Right hindlimb (tissue), 1 donor: ENCODE measurements at places on chromosomes 13 and 19.
A peak's percentile ranks its signal among the peaks of the same experiment; 100 is the strongest.

DNA sequence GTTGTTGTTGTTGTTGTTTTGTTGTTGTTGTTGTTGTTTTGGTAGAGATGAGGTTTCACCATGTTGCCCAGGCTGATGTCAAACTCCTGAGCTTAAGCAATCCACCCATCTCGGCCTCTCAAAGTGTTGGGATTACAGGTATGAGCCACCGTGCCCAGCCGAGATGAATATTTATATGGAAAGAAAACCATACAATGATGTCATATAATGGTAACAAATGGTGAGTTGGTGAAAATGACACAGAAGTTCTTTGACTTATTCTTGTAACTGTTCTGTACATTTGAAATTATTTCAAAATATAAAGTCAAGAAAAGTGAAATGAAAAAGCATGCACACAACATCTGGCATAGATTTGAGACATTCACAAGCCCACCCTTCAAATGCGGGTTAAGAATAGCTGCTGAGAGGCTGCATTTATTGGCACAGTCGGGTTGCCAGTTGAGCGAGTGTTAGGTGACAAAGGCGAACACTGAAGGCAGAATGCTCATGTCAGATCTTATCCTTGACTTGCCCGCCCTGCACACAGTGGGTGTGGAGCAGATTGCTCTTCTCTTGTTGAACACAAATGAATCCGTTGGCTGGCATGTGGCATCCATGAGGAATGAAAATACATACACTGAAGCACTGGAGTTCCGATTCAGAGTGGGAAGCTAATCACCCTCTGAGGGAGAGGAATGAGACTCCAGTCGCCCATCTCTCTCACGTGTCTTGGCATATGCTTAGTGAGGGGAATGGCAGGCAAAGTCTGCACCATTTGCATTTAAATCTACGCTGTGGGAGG is 15.8 kb upstream of the UBE2S start:
- DNase-seq: no peak

DNA sequence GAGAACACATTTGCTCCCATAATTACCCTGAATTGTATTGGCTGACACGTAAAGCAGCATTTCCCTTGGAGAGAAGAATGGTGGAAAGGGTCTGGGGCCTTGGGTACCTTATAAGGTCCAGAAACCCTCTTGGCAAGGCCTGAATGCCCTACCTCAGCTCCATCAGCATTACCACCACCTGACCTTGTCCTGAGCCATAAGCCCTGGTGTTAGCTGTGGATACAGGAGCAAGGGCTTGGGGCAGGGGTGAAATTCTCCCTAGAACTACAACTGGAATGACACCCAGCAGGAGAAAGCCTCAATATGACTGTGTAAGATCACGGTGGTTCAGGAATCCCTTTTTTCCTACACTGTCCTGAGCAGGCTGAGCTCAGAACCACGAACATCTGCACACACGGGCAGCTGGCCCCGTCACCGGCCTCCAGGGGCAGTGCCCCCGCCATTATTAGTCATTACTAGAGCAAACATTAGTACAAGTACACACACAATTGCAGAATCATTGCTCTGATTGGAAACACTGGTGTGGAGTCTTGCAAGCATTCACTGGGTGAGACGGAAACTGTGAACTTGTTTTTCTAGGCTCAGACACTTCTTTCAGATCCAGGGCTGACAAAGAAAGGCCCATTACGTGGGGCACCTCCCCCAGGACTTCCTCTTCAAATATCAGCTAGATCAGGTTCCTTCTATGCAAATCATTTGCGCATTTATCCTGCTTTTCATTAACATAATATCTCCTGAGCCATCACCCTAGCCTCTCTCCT is 26.8 kb upstream of the MTIF3 start:
- no peak for DNase-seq

DNA sequence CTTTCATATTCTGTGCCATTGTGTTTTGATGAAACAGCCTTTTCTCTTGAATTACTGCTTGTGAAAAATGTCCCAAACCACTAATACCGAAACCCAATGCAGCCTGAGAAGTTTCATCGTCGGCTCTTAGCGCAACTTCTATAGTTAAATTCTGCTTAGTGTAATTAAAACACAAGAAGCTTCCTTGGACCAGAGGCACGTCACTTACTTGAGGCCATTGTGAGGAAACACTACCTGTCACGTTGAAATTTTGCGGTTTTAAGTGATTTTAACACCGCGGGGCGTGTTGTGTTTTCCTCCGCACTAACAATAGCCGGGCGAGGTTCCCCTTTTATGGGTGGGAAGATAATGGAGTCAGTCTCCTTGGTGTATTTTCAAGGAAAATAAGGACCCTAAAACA is 70.9 kb downstream of the GGACT start:
- no peak for DNase-seq

DNA sequence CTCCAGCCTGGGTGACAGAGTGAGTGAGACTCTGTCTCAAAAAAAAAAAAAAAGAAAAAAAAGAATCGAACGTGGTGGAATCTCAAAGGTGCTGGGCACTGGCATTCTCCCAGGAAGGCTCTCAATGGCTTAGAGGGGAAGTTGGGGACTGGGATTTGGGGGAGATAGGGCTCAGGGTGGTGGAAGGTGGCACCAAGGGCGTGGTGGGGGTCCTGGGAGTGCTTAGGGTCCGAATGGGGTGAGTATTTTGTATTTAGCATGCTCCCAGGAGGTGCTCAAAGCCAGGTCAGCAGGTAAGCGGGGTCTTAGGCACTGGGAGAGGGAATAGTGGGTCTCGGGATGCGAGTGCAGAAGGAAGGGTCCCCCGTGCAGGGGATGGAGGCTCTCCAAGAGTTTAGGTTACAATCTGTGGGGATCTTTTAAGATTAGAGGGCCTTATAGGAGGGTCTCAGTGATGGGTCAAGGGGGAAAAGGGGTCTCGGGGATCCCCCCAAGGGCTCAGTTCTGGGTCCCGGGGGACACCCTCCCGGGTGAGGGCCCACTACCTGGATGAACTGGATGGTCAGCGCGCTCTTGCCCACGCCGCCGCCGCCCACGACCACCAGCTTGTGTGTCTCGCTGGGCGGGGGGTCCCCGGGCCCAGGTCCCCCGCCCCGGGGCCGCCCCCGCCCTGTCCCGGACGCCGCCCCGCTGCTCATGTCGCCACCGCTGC is 386 bp downstream of the RRAS start:
- DNase-seq: no peak

- DNase-seq: no peak
These were observed 3.0 kb upstream of the CEACAM1 start for GRCh38 chr19:42531313-42531712.

DNA sequence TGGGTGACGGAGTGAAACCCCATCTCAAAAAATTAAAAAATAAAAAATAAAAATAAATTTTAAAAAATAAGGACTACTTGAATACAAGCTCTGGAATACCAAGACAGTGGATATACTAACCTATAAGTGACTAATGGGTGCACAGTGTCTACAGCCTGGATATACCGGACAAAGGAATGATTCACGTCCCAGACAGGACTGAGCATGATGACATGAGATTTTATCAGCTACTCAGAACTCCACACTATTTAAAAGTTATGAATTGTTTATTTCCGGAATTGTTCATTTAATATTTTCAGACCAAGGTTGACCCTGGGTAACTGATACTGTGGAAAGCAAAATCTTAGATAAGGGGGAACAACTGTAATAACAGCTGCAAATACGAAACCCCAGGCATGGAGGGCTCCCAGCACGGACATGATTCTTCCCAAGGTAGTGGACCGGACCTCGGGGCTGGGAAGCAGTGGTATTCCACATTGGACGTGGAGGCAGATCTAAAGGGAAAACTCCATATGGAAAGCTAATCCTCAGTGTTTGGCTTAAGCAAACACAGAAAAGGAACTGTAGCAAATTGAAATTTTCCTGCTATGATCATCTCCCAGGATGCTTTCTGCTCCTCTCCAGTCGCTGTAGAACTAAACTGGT is 102.6 kb upstream of the TSHZ3 start:
- DNase-seq: no peak

DNA sequence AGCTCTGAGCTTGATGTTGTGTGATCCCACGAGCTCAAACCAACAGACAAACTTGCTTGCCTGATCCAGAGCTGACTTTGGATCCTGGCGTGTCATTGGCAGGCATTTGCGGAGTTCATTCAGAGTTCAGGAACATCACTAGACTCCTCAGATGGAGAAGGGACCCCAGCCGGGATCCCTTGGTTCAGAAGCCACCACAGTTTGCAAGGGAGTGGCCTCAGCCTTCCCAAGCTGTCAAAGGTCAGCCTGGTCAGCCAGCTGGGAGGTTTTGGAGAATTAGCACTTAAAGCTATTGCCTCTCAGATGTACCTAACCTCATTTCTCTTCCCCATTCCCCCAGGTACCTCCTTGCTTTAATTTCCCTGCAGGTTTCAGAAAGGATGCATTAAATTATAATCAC is 208.8 kb upstream of the SOX21 start:
- DNase-seq: no peak

- no peak for DNase-seq
These were observed 73.5 kb upstream of the C13orf46 start for GRCh38 chr13:114047358-114047881.

GRCh38 chr13:18953139-18953930 is 228.3 kb downstream of the TUBA3C start:
- DNase-seq: no peak

- DNase-seq: no peak
These were observed 100.4 kb upstream of the GJB6 start for GRCh38 chr13:20332361-20333096.

GRCh38 chr19:50932690-50933083 is 20.2 kb downstream of the KLK5 start:
- DNase-seq: no peak

- DNase-seq: no peak
These were observed 8.1 kb upstream of the THSD1 start for GRCh38 chr13:52414051-52414450.

GRCh38 chr13:42284068-42284467 is 12.1 kb downstream of the AKAP11 start:
- no peak for DNase-seq

GRCh38 chr19:27955485-27956480 is 1257.2 kb downstream of the UQCRFS1 start:
- no peak for DNase-seq

DNA sequence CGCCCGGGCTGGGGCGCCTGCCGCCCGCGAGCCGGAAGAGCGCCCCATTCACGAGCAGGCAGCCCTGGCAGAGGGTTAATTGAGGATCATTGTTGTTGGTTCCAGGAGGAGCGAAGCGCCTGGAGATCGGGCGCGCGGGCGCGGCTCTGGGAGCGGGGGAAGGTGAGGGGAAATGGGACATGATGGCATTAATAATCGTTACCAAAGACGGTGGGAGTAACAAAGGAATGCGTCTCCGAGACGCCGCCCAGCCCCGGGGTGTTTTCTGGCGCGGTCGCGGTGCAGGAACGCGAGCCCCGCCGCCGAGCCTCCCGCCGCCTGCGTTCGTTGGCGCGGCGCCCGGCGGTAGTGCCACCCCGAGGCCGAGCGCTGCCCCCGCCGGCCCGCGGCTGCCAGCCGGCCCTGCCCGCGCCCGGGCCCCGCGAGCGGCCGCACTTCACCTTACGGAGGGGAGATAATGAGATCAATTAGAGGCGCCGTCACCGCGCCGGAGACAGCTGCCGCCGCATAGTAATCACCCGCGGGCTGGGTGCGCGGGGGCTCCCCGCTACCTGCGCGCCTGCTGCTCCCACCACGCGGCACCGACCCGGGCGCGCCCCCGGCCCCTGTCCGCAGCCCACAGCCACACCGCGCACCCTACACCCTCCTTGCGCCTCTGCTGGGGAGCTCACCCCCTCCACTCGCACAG is 2.8 kb downstream of the ZNF536 start:
- no peak for DNase-seq

DNA sequence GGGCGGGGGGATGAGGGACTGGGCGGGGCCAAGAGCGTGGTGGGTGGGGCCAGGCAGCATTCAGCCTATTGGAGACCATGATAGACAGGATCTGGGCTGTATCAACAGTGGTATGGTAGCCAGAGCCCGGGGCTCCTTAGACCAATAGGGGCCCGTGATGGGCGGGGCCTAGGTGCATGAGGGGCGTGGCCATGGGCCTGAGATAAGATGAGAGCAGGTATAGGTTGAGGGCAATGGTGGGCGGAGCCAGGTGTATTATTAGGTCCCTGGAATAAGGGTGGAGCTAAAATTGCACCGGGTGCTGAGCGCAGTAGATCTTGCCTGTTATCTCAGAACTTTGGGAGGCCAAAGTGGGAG is 5.3 kb downstream of the ABCA7 start:
- DNase-seq: no peak

DNA sequence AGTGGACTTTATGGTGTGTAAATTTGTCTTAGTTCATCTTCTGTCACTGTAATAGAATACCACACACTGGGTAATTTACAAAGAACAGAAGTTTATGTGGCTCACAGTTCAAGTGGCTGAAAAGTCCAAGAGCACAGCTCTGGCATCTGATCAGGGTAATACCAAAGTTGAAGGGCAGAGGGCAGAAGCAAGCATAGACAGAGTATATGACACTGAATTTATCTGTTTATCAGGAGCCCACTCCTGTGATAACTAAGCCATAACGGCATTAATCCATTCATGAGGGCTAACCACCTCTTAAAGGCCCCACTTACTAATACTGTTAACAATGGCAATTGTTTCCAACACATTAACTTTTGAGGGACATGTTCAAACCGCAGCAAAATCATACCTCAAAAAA is 4.0 kb upstream of the RFXAP start:
- no peak for DNase-seq

DNA sequence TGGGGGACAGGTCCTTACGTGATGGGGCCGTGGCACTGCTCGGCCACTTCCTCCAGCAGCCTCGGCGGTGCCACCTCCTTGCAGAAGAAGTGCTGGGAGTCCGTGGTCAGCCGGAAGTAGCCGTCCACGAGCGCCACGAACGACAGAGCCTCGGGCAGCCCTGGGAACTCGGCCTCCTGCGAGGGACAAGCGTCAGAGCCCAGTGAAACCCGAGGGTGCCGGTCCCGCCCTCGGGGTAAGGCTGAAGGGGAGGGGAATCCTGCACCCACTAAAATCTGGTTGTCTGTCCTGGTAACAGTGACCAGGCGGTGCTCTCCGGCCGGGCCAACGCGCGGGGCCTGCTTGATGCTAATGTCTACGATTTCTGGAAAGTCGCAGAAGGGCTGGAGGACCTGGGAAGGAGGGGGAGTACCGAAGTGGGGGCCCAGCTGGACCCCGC is 6.4 kb downstream of the JAK3 start:
- no peak for DNase-seq

- DNase-seq: peak; percentile 13
These were observed 31.0 kb upstream of the MIER2 start for GRCh38 chr19:375395-376110.

DNA sequence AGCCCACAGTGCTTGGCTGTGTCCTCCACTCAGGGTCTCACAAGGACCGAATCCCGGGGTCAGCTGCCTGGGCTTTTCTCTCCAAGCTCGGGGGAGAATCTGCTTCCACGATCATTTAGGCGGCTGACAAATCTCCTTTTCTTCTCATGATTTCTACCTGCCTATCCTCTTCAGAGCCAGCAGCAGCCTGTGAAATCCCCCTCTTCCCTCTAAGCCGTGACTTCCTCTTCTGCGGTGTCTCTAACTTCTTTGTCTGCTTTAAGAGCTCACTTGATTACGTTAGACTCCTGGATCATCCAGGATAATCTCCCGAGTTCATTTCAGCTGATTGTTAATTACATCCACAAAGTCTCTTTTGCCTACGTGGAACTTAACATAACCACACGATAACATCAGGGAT is 22.5 kb upstream of the ZNF845 start:
- DNase-seq: no peak

GRCh38 chr13:62512194-62513141 is 1096.8 kb upstream of the PCDH20 start:
- DNase-seq: peak; percentile 38

GRCh38 chr13:82636119-82636518 is 1246.2 kb downstream of the SLITRK1 start:
- no peak for DNase-seq
